Osteocyte (in vitro differentiated cells): ENCODE measurements at places on chromosomes 16 and 17. TPM values are rescaled to one million over a fixed set of nuclear protein-coding genes. Genes with fewer than 3 reads are reported as not detected.

TAC4 gene
- not detected in 2 replicates for total RNA-seq

GRCh38 chr16:64240586-64240985, 881.3 kb downstream of the CDH11 start:
- H3K36me3 ChIP-seq = peaks cover 2% of the 10 kb centered on the region
- DNase-seq = no peak
- no peak overlapping the region for H3K4me3 ChIP-seq
- H3K27me3 ChIP-seq = peaks cover 13% of the 10 kb centered on the region
- H3K27ac ChIP-seq = no peak overlapping the region
- H3K4me1 ChIP-seq = no peaks in the 10 kb centered on the region

DNA sequence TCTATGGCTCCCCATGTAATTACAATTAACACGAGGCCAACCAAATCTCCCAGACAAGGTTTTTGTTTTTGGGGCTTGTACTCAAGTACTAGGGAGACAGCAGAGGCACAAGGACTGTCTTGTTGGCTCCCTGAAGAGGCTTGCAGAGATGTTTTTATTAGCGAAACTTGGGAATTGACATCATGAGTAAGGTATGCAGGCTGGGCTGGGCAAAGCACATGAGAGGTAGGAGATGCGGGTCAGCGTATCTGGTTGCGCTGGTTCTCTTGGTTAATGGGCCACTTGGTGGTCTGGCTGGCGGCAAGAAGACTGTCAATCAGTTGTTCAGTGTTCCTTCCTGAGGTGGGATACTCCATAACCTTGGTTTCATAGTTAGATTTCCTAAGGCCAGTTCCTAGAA, 28.9 kb downstream of the LCMT1 start:
- DNase-seq = no peak
- H3K4me3 ChIP-seq = no peak overlapping the region
- H3K27me3 ChIP-seq = no peaks in the 10 kb centered on the region
- peaks cover 4% of the 10 kb centered on the region for H3K4me1 ChIP-seq
- H3K36me3 ChIP-seq = peaks cover 31% of the 10 kb centered on the region
- no peak overlapping the region for H3K27ac ChIP-seq

- H3K27ac ChIP-seq = no peak overlapping the region
- no peaks in the 10 kb centered on the region for H3K27me3 ChIP-seq
- DNase-seq = no peak
Measured at GRCh38 chr16:82379551-82379950, 209.5 kb upstream of the MPHOSPH6 start.

SLC5A11 gene
- total RNA-seq = not detected in 2 replicates

DNA sequence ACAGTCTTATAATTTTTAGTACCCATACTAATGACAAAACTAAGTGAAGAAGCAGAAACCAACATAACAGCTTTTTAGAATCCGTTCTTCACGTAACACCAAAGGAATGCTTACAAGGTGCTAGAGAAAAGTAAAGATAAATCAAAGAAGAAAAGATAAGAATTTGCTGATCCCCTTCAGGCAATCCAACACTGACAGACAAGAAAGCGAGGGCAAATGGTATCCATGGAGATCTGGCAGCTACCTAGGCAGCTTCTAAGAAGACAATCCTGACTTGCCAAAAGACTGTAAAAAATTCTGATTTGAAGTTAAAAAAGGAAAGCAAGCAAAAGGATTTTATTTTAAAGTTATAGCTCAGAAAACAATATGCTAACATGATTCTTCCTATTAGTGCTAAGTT, 14.6 kb downstream of the BBS2 start:
- H3K4me1 ChIP-seq = peaks cover 26% of the 10 kb centered on the region
- DNase-seq = no peak
- no peak overlapping the region for H3K27ac ChIP-seq
- no peaks in the 10 kb centered on the region for H3K27me3 ChIP-seq

DNA sequence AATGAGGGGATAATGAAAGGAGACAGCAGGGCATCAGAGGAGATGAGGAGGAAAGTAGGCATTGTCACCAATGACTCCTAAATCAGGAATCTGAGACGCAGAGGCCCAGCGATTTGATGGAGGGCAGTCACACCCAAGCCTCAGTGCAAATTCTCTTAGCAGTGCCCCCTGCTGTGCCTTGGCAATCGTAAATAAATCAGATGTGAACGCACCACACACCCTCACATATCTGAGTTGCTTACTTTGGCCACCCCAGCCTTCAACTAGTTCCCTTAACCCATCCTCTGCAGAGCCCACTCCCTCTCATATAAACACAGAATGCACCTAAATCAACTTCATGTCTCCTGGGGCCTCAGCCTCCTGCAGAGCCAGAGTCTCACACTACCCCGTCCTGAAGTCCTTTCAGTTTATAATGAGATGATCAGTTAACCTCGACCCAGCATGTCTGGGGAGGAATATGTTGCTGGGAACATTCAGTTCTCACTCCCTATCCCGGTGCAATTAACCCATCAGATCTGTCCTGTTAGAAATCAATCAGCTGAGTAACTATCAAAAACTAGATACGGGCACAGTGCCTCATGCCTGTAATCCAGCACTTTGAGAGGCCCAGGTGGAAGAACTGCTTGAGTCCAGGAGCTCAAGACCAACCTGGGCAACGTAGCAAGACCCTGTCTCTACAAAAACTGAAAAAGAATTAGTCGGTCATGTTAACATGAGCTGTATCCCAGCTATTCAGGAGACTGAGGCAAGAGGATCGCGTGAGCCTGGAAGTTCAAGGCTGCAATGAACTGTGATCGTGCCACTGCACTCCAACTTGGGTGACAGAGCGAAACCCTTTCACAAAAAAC, 78.4 kb downstream of the SLC39A11 start:
- peak overlapping the region; percentile 86 for H3K27ac ChIP-seq
- H3K36me3 ChIP-seq = peaks cover 4% of the 10 kb centered on the region
- peak; percentile 86 for DNase-seq
- H3K4me1 ChIP-seq = peaks cover 69% of the 10 kb centered on the region
- H3K4me3 ChIP-seq = peak overlapping the region; percentile 41
- no peaks in the 10 kb centered on the region for H3K27me3 ChIP-seq

MYH3 gene
- total RNA-seq = 2.4 and 3.2 TPM in 2 replicates

GRCh38 chr17:80738020-80738808, 193.6 kb downstream of the RPTOR start:
- peaks cover 30% of the 10 kb centered on the region for H3K36me3 ChIP-seq
- H3K27me3 ChIP-seq = no peaks in the 10 kb centered on the region
- no peaks in the 10 kb centered on the region for H3K4me1 ChIP-seq
- no peak for DNase-seq
- H3K27ac ChIP-seq = no peak overlapping the region

DNA sequence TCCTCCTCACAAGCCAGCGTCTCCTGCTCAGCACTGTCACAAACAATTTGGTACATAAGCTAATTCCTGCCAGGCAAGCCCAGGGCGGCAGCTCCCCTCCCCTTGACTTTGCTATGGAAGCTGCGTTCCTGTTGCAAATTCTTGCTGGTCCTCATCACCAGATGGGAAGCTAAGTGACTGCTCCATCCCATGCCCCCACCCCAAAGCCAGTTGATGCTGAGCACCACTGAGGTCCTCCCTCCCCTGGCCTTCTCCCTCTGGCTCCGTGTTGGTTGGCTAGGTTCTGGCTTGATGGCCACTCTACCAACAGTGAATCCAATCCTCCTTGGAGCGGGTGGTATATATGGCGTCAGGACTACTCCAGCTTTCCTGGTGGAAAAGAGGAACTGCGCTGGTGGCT, 34.4 kb downstream of the PIPOX start:
- H3K4me1 ChIP-seq = peaks cover 13% of the 10 kb centered on the region
- no peaks in the 10 kb centered on the region for H3K27me3 ChIP-seq
- no peak overlapping the region for H3K4me3 ChIP-seq
- DNase-seq = no peak
- H3K36me3 ChIP-seq = peaks cover 15% of the 10 kb centered on the region

DNA sequence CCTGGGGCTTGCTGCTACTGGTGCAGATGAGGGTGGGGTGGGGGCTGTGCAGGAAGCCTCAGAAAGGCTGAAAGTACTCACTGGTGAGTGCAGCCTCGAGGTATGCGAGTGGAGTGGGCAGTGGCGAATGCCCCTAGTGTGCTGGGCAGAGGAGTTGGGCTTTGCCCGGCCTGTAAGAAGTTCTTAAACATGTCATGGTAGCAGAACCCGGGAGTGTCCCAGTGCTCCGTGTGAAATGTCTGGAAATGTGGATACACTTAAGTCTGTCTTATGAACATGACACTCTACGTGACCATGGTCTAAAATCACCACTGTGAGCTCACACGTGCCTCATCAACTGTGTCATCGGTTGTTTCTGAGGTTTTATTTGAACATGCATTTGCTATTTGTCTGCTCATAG, 1.7 kb downstream of the SMTNL2 start:
- no peak for DNase-seq
- no peak overlapping the region for H3K27ac ChIP-seq
- H3K4me1 ChIP-seq = peaks cover 12% of the 10 kb centered on the region
- no peaks in the 10 kb centered on the region for H3K36me3 ChIP-seq
- H3K27me3 ChIP-seq = peaks cover 62% of the 10 kb centered on the region
- H3K4me3 ChIP-seq = peak overlapping the region; percentile 27

GRCh38 chr17:8781776-8782175, 17.4 kb downstream of the MFSD6L start:
- no peak overlapping the region for H3K27ac ChIP-seq
- H3K4me3 ChIP-seq = no peak overlapping the region
- no peaks in the 10 kb centered on the region for H3K4me1 ChIP-seq
- H3K27me3 ChIP-seq = peaks cover 14% of the 10 kb centered on the region
- DNase-seq = no peak
- no peaks in the 10 kb centered on the region for H3K36me3 ChIP-seq

DNA sequence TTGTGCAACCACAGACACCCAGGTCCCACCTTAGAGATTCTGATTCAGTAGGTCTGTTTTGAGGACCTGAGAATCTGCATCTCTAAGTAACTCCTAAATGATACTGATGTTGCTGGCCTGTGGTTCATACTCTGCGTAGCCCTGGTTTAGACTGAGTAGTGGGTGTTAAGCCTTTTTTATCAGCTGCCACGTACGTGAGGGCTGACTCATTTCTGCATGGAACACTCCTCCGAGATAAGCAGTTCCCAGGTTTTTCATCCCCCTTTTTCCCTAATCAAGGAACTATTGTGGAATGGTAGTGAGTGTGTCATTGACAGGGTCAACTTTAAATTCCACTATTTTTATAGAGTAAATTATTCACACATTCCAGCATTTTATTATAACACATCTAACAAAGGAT, 26.1 kb downstream of the CDRT4 start:
- H3K36me3 ChIP-seq = peaks cover 15% of the 10 kb centered on the region
- no peaks in the 10 kb centered on the region for H3K27me3 ChIP-seq
- H3K4me1 ChIP-seq = peaks cover 6% of the 10 kb centered on the region
- no peak overlapping the region for H3K4me3 ChIP-seq

DNA sequence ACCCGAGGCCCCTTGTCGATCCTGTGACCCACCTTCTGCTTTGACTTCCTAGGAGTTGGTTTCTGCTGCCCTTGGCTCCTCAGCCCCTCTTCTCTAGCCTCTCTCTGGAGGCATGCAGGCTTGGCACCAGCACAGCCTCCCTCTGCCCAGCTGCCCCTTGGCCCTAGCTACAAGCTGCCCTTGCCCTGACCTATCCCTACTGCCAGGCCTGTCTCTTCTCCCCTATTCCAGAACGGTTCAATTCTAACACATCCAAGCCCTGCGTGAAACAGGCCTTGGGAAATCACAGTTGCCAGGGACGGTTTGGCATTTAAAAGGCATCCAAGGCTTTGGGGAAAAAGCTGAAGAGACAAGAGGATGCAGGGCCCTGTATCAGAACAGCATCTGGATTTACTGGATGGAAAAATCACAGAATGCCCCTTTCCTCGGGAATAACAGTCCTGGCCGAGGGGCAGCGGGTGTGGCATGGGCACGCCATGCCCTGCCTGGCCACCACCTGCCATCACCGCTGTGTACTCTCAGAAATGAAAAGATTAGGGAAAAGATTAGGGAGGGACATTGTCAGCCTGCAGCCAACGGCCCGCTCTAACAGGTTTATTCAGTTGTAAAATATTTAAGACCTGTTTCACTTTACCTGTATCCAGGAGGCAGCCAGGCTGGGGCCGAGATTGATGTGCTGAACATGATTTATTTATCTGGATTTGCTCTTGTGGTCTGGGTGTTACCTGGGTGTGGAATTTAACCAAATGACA, 15.8 kb downstream of the RAI1 start:
- no peak overlapping the region for H3K4me3 ChIP-seq
- no peaks in the 10 kb centered on the region for H3K27me3 ChIP-seq
- H3K4me1 ChIP-seq = peaks cover 84% of the 10 kb centered on the region
- H3K27ac ChIP-seq = peak overlapping the region; percentile 93
- no peak for DNase-seq
- H3K36me3 ChIP-seq = no peaks in the 10 kb centered on the region

ZMYND15 gene
- 0.55 and 0.99 TPM in 2 replicates for total RNA-seq

SLC35G6 gene
- total RNA-seq = not detected in 2 replicates

GRCh38 chr16:53094013-53094630, 39.3 kb downstream of the CHD9 start:
- H3K4me1 ChIP-seq = peaks cover 75% of the 10 kb centered on the region
- H3K4me3 ChIP-seq = no peak overlapping the region
- H3K27me3 ChIP-seq = no peaks in the 10 kb centered on the region
- peak overlapping the region; percentile 76 for H3K27ac ChIP-seq
- H3K36me3 ChIP-seq = peaks cover 3% of the 10 kb centered on the region
- no peak for DNase-seq

ZG16B gene
- not detected in 2 replicates for total RNA-seq

- no peaks in the 10 kb centered on the region for H3K36me3 ChIP-seq
- no peaks in the 10 kb centered on the region for H3K4me1 ChIP-seq
- no peaks in the 10 kb centered on the region for H3K27me3 ChIP-seq
- H3K27ac ChIP-seq = no peak overlapping the region
- H3K4me3 ChIP-seq = no peak overlapping the region
Measured at GRCh38 chr16:77514500-77515220, 79.8 kb upstream of the ADAMTS18 start.

DNA sequence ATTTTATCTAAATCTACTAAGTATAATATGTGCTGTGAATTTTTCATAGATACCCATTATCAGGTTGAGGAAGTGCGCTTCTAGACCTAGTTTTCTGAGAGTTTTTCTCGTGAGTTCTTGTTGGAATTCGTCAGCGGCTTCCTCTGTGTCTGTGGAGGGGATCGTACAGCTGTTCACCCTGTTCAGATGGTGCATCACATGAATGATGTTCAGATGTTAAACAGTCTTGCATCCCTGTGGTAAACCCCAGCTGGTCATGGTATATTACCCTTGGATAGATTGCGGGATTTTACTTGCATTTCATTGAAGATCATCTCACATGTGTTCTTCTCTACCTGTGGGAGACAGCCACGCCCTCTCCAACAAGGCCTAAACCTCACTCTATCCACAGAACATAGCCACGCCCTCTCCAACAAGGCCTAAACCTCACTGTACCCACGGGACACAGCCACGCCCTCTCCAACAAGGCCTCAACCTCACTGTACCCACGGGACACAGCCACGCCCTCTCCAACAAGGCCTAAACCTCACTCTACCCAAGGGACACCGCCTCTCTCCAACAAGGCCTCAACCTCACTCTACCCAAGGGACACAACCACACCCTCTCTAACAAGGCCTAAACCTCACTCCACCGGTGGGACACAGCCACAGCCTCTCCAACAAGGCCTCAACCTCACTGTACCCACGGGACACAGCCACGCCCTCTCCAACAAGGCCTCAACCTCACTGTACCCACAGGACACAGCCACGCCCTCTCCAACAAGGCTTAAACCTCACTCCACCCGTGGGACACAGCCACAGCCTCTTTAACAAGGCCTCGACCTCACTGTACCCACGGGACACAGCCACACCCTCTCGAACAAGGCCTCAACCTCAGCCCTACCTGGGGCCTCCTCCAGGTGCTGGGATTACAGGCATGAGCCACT, 180.2 kb upstream of the CHMP6 start:
- H3K27me3 ChIP-seq = no peaks in the 10 kb centered on the region
- H3K4me3 ChIP-seq = no peak overlapping the region
- H3K4me1 ChIP-seq = peaks cover 5% of the 10 kb centered on the region
- no peak overlapping the region for H3K27ac ChIP-seq

GRCh38 chr16:87560428-87561199, 41.7 kb upstream of the JPH3 start:
- H3K36me3 ChIP-seq = no peaks in the 10 kb centered on the region
- peaks cover 40% of the 10 kb centered on the region for H3K4me1 ChIP-seq
